SK-N-SH treated with all-trans-retinoic acid at 6 μM for 48 hours (cell line): ENCODE measurements at places on chromosomes 16 and 17.

GRCh38 chr17:28750178-28751047 lies 6.6 kb downstream of the TRAF4 start:
- peak; percentile 81 for ATAC-seq

GRCh38 chr16:58271589-58271988 lies 23.2 kb downstream of the PRSS54 start:
- ATAC-seq: no peak

DNA sequence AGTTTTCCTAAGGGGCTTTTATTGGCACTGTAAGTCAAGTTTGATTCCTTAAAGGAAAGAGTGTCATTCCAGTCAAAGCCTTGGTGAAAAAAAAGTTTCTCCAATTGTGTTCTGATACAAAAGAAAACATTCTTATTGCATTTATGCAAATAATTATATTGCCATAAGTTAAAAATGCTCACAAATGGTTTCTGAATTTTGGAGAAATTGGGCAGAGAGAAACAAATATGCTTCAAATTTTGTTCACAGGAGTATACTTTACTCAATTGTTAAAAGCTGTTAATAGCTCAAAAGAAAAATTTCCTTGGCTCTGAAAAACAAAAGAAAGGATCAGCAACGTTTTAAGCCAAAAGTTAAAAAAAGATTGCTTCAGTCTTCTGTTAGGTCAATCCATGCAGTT lies 60.2 kb downstream of the PIGL start:
- ATAC-seq: no peak

DNA sequence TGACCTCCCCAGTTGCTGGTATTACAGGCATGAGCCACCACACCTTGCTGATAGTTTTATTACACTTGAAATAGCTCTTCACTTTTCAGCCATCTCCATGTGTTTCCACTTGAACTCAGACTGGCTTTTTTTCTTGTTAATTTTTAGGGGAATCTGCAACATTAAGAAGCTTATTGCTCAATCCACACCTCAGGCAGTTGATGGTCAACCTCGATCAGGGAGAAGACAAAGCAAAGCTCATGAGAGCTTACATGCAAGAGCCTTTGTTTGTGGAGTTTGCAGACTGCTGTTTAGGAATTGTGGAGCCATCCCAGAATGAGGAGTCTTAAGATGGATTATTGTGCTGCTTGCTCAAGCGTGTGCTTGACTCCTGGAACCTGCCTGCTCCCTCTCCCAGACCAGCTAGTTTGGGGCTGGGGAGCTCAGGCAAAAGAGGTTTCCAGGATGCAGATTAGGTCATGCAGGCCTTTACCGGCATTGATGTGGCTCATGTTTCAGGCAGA lies 8.6 kb downstream of the ZNHIT3 start:
- no peak for ATAC-seq

GRCh38 chr16:83992624-83993023 lies 24.6 kb downstream of the NECAB2 start:
- peak; percentile 25; the same call in 1 of the 3 replicates for ATAC-seq

DNA sequence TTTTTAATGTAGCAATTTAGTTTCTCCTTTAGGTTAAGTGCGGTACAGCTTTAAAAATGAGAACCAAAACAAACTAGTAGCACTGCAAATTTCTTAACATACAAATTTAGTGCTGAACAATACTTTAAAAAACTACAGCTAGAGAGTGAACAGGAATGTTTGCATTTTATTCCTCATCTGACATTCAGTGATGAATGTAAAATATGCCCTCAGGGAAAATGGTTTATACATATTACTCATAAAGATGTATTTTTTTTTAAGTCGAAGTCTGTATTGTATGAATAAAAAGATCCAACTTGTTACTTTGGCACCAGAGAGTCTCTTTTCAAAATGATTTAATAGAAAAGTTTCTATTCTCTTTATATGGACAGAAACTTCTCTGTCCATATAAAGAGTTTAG lies 96.8 kb downstream of the BRIP1 start:
- ATAC-seq: no peak

GRCh38 chr16:10972819-10973464 lies 28.6 kb downstream of the CLEC16A start:
- no peak for ATAC-seq

DNA sequence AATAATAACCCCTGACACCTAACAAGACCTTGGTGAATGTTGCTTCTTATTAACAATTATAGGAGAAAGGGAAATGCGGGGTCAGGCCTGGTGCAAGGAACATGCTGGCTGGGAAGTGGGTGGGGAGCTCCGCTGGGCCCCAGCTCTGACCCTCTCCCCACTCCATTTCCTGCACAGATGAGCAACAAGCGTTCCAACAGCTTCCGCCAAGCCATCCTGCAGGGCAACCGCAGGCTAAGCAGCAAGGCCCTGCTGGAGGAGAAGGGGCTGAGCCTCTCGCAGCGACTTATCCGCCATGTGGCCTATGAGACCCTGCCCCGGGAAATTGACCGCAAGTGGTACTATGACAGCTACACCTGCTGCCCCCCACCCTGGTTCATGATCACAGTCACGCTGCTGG lies 23.0 kb downstream of the RHBDL3 start:
- no peak for ATAC-seq

DNA sequence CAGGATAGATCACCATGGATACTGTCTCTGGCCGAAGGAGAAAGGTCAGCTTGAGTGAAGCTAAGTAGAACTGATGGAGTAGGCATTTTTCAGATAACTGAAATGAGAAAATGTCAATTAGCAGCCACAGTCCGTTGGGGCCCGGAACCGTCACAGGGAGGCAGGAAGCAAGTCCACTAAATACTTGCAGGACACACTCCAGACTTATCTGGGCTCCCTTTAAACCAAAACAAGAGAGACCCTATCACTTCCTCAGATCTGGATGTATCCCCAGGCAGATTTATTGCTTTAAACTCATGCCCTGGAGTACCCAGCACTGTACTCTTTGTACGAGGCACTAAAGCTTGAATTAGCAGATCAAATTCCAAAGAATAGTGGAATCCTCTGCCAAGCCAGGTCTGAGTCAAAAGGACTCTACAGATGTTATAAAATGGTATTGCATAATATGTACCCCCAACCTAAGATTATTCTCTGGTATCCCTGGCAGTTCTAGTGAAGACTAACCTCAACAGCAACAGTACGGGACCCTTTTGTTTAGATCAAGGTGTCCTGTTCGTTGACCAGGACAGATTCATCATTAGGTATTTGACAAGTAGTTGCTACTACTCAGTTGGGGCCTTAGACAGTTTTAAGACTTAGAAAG lies 8.1 kb downstream of the ZP2 start:
- ATAC-seq: peak; percentile 81

DNA sequence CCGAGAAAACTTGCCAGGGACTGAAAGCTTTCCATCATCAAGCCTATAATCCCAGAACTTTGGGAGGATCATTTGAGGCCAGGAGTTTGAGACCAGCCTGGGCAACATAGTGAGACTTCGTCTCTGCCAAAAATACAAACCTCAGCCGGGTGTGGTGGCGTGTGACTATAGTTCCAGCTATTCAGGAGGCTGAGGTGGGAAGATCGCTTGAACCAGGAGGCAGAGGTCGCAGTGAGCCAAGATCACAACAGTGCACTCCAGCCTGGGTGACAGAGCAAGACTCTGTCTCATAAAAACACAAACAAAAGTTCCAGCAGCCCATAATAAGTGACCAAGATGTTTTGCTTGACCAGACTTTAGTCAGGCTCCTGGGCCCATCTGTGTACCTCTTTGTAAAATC lies 1.9 kb downstream of the MEAK7 start:
- no peak for ATAC-seq

GRCh38 chr17:59683283-59683682 lies 23.9 kb downstream of the PTRH2 start:
- ATAC-seq: no peak
